Stimulated activated CD4-positive, alpha-beta T cell treated with anti-CD3 and anti-CD28 coated beads, Interleukin-2, amount 100 ng/mL, for 24 hours (primary cell): ENCODE measurements at places on chromosomes 5 and 9.

GRCh38 chr5:93126634-93127033 is 454.4 kb downstream of the NR2F1-AS1 start:
- DNase-seq: no peak

DNA sequence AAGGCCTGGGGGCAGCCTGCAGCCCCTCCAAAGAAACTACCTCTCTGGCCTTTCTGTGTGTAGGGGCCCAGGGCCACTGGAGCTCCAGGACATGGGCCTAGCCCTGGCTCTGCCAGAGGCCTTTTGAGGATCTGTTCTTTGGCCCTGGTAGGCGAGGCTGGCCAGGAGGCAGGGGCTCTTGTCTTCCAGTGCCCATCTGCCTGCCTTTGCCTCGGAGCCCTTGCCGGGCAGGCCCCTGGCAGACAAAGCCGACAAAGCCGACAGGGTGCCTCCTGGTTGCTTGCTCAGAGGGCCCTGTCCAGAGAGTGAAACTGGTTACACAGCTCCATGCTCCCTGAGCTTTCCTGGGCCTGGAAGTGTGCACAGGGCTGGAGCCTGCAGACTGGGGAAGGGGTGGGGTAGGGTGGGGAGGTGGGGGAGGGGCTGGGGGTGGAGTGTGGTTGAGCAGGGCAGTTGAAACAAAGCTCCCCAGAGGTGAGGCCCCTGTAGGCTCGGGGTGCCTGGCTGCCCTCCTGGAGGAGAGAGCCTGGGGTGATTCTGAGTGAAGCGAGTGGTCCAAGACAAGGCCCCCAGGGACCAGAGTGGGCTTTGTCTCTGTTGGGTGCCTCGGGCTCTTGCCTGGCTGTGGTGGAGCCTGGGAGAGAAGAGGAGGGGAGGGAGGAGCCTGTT is 29.3 kb downstream of the PTPA start:
- peak; percentile 33 for DNase-seq

DNA sequence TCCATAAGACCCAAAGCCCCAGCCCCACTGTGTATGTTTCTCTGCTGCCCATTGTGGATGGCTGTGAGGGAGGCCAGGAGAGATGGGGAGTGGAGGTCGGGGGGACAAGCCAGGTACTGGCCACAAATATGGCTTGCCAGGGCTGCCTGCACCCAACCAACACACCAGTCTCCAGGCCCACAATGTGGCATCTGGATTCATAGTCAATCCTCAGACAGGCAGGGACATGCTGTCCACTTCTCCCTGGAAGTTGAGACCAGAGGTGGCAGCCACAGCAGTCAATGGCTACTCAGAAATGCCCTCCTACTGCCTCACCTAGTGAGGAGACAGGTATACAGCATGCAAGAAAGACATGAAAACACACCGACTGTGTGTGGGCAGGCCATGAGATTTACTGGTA is 61.2 kb upstream of the SLC25A51 start:
- no peak for DNase-seq

- DNase-seq: no peak
These were observed 7.3 kb downstream of the PIK3R1 start for GRCh38 chr5:68222824-68223354.

DNA sequence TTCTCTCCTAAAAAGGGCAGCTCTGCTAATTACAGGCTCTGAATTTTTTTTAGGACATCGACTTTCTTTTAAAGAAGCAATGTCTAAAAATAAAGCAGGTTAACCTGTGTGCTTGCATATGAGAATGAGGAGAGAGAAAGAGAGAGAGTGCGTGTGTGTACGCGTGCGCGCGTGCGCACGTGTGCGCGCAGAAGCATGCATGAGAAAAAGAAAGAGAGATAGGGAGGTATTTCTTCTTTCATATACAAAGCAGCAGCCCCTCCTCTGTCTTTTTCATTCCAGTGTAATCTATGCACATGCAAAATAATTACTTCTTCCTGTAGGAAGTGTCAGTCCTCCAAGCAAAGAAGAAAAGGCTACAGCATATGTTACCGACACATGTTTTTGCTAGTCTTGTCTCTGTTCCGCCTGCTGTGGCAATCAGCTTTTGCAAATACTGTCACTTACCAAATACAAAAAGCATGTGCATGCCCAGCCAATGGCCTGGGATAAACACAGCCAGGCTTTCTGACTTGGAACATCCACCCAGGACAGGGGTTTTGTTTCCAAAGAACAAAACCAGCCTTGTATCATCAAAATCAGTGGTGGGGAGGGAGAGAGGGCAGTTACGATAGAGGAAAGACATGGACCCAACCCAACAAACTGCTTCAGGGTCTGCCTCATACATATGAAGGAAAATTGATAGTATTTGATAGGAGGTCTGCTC is 252.3 kb upstream of the SLC24A2 start:
- no peak for DNase-seq
